ENCODE measurements at places on chromosomes 4 and X. TPM values are rescaled to one million over a fixed set of nuclear protein-coding genes. Genes with fewer than 3 reads are reported as not detected.

- H3K27ac ChIP-seq: no peak overlapping the region
- peaks cover 2% of the 10 kb centered on the region for H3K4me1 ChIP-seq
- no peaks in the 10 kb centered on the region for H3K36me3 ChIP-seq
- no peaks in the 10 kb centered on the region for H3K27me3 ChIP-seq
Observed at GRCh38 chr4:4254199-4254598, 6.2 kb upstream of the TMEM128 start.

The RENBP gene
- 13.3 TPM for total RNA-seq

GRCh38 chr4:13348216-13348615 lies 135.9 kb downstream of the RAB28 start:
- H3K36me3 ChIP-seq: no peaks in the 10 kb centered on the region
- DNase-seq: no peak
- no peaks in the 10 kb centered on the region for H3K4me1 ChIP-seq

The SPANXB1 gene
- not detected for total RNA-seq

DNA sequence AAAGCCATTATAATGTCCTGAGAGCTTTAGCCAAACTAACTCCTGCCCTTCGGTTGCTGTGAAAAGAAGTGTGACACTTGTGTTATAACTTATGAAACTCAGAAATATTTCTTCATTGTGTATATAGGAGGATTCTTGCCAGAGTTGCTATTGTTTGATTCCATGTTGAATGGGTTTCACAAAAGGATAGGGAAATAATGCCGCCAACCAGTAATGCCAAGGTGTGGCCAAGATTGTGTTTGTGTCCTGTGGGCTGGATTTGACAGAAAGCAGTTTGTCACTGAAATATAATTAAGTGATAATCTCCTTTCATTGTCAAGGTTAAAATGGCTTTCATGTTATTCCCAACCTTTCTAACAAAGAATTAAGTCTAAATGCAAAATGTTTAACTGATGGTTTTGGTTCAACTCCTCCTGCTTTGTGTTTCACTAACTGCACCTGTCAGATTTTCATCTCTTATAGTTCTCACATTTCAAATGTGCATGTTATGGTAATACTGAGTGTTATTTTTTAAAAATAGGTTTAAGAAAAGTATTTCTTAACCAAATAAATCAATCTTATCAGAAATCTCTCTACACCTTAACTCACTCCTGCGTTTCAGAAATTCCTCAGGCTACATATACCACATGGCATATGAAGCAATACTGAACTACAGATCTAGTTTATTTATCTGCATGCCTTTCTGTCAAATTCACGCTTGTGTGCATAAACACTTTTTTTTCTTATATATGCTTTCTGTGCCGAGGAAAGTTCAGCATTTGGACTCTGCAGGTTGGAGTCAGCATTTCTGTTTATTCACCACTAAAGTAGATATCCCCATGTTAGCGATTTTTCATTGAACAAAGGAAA lies at the start of gene CLDN22:
Gene CLDN22, minus strand, starts transcription at position 66 of the 849 bp plus-strand sequence. Its CDS starts 58 bp downstream, at position 8.
- no peak within 1 kb of the TSS for H3K27ac ChIP-seq
- no peak for DNase-seq
- H3K4me1 ChIP-seq: no peaks in the 10 kb centered on the region
- H3K27me3 ChIP-seq: no peaks in the 10 kb centered on the region

Measured in Peyer's patch (tissue), 4 donors.